ENCODE measurements at places on chromosomes 4 and X. TPM values are rescaled to one million over a fixed set of nuclear protein-coding genes. Genes with fewer than 3 reads are reported as not detected.

ASB5 gene
- 0.07 TPM for total RNA-seq

DNA sequence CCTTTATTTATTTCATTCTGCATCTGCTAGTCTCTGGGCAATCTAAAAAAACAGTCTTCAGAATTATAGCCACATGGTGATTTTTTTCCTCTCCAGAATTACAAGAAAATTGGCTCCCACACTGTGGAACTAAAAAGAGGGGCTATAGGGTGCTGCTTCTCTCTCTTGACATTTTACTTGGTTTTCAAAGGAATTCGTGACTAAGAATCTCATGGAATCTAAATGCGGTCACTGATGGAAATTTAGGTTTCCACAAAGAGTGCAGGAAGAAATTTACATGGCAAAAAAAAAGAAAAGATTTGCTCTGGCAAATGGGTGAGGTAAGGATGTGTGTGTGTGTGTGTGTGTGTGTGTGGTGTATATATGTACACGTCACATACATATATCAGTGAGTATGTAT, 10.2 kb downstream of the ATXN3L start:
- no peak for DNase-seq

DNA sequence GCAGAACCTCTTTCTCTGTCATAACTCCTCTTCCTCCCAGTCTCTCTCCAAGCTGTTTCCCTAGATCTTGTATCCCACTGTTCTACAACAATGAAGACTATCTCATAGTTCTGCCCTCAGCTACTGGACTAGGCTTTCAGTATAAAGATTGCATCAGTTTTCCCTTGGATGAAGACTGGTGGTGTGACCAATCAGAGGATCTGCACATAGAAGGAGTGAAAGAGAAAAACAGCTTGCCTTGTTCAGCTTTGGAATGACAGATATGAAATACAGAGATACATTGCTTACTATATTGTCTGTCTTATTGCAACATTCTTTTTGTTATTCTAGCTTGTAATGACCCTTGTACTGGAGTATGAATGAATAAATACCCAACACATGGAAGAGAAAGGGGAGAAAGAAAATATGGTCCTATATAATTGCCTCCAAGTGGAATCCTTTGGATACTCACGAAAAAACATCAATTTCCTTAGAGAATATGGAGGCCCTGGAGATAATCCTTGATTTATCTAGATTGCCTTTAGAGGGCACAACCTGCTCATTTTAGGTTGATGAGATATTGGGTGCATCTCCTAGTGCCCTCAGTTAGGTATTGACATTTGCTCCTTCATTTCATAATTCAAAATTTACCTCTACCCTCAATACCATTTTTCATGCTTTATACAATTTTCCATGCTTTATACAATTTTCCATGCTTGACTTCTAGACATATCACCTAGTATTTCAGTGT, 395.8 kb downstream of the NAF1 start:
- no peak for DNase-seq

- DNase-seq, result no peak
These were observed 2.0 kb downstream of the TRAPPC2 start for GRCh38 chrX:13732246-13733067.

- no peak for DNase-seq
These were observed 233.8 kb downstream of the ENOX2 start for GRCh38 chrX:130669233-130669632.

GRCh38 chr4:8370835-8371595, 69.5 kb downstream of the ACOX3 start:
- no peak for DNase-seq

DNA sequence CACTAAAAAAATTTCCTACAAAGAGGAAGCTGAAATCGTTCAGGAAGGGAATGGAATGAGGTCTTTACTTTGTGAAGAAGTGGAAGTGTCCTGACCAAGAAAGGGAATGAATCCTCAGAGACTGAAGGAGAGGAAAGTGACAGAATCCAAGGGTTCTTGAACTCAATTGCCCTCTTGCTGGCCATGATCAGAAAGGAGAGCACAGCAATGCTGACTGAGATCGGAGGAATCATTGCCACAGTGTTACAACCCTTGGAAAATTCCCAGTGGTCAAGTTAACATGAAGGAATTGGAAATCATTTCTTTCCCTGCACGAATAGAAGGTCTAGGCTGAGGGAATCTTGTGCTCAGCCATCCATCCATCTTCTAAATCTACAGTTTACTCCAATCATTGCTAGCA, 190.0 kb upstream of the NEIL3 start:
- no peak for DNase-seq

DNA sequence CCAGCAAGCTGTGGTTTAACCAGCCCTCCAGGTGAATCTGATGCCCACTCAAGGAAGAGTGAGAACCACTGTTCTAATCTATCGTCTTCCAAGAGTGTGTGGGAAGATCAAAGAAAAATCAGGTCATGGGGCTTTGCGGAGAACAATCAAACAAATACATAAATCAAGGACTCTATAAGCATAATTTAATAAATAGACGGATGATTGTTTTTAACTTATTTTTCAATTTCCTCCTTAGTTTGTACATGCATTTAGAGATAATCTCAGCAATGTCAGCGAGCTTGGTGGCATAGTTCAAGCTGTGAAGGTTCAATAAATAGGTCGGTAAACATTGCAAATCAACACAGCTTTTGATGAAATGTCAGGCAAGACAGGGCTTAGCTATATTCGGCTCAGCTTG, 84.9 kb downstream of the DMD start:
- no peak for DNase-seq

- no peak for DNase-seq
These were observed 93.2 kb downstream of the SHOX start for GRCh38 chrX:723781-724180.

DNA sequence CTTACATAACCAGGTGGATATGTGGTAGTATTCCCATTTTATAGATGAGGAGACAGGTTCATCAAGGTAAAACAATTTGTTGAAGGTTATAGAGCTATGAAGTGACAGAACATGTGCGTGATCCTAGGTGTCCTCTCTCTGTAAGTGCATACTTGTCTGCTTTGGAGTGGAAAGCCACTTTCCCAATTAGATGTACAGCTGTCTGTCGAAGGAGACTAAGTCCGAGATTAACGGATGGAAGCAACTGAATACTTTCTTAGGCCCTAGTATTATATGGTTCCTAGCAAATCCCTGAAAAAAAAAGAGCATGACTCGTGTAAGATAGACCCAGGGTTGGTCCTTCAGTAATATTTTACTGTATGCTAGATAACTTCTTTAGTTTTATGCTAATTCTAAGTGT, 19.7 kb downstream of the TMEM131L start:
- no peak for DNase-seq
